Right renal cortex interstitium (tissue), 3 donors: ENCODE measurements at places on chromosomes 13 and 19. TPM values are rescaled to one million over a fixed set of nuclear protein-coding genes. Genes with fewer than 3 reads are reported as not detected.

The BRD4 gene
- 36.4 TPM for polyA plus RNA-seq

The ZNF227 gene
- 29.8 TPM for polyA plus RNA-seq

The LILRB5 gene
- polyA plus RNA-seq = 1.3 TPM

The ZNF547 gene
- 6.8 TPM for polyA plus RNA-seq

The SPART gene
- 102 TPM for polyA plus RNA-seq

GRCh38 chr19:12748489-12748888, 3.1 kb upstream of the BEST2 start:
- no peak for DNase-seq

DNA sequence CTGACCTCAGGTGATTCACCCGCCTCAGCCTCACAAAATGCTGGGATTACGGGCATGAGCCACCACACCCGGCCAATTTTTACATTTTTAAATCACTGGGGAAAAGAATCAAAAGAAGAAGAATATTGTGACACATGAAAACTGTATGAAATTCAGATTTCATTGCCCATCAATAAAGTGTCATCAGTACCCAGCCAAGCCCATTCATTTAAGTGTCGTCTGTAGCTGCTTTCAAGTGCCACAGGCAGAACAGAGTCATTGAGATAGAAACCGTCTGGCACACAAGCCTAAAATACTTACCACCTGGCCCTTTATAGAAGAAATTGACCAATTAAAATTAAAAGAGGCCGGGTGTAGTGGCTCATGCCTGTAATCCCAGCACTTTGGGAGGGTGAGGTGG, 15.3 kb downstream of the COLGALT1 start:
- DNase-seq = no peak

- DNase-seq = no peak
Observed at GRCh38 chr13:99228737-99229691, 28.4 kb downstream of the UBAC2 start.

DNA sequence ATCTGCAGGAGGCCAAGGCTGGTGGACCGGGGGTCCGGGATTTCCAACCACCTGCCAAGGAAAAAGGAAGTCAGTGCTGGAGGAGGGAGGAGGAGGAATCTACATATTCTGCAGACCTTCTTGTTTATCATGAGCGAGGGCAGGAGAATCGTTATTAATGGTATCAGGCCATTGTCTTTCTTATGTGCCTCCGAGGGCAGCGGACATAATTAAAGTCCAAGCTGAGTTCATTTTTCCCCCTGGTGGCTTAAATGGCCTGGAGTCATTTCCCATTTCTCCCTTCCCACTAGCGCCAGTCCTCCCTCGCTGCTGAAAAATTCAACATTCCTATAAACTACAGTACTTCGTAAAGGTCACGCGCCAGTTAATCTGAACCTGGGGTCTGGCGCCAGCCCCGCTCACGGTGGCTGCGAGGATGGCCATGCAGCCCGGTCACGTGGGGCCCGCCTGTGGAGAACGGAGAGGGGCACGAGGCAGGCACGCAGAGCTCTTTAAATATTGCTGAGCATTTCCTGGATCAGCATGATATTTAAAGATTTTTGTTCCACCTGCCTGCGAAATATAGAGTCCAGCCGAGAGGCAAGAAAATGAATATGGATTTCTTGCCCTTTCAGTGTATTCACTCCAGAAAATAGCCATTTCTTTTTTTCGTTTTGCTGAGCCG, 85.2 kb upstream of the PCDH8 start:
- no peak for DNase-seq

DNA sequence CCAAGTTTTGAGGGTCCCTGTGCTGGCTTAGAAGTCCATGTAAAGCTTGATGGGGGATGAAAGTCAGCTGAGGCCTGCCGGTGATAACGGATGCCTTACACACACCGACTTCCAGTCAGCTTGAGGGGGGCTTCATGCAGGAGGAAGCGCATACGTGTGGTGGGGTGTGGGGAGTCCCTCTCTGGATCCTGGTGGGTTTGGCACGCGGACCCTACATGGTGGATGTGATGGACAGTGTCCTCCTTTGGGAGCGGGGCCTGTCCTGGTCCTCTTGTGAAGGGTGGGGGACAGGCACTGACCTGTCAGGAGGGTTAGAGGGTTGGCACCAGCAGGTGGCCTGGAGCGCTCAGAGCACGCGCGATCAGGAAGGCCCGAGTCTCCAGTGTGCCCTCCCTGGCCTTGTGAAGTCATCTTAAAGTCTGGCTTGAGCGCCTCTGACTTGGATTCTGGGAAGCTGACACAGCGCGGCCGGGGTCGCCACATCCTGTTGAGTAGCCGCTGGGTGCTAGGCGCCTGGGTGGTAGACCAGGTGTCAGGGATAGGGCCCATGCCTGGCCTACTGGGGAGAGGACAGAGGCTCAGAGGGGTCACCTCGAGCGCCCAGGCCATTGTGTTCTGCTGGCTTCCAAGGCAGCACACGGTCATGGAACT, 2.9 kb downstream of the DAZAP1 start:
- DNase-seq = no peak

DNA sequence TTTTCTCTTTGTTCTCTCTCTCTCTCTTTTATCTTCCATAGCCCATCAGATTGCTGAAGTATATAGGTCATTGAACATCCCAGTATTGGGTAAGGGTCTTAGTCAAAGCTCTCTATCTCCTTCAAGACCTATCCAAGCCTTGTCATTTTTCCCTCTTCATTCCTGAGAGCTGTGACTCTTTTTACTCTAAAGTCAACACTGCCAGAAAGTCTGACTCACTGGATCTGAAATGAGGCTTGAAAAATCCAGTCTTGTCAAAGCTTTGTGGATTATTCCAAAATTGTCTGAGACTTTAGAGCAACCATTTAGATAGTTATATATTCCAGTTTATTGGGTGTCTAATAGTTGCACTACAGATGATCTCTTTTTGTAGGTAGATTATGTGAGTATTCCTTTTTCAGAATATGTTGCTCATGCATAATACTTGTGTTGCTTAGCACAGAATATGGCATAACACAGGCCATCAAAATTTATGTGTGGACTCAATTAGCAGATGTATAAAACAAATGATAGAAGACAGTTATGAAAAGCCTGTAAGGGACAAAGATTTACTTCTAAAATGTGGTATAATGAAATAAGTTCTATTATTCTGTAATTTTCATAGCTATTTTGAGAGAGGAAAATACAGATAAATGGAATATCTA, 389.3 kb upstream of the PCDH9 start:
- DNase-seq = no peak

- DNase-seq = no peak
Observed at GRCh38 chr13:30718661-30719524, 16.4 kb upstream of the ALOX5AP start.
